ENCODE measurements at places on chromosomes 2 and 18.

DNA sequence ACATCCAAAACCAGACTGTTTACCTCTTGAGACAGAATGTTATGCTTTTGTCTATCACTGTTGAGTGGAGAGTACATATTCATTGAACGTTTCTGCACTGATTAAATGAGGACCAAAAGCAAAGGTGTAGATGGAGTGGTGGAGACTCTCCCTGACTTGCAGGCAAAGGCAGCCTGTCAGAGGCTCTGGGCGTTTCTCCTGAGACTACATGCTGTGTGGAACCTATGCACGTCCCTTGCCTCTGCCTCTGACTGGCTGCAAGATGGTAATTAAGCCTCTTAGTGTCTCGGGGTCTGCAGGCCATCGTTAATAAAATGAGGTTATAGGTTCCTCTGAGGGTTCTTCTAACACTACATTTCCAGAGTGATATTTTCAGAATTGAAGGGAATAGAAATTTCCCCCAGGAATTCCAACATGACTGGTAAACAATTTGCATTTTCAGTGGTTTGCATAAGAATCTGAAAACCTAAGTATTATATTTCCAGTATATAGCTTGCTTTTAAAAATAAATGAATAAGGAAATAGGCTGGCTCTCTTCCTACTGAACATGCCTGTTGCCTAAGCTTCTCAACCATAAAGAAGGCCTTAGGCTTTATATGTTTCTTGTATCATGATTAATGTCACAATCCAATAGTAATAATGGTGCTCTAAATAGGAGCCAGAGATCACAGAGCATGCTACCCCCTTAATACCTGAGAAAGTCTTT is 107.4 kb downstream of the FTCDNL1 start:
- no peak for DNase-seq

GRCh38 chr2:102437122-102437521 is 14.2 kb downstream of the IL18RAP start:
- DNase-seq = no peak

- DNase-seq = no peak
Observed at GRCh38 chr2:54259413-54260240, 3.6 kb upstream of the TSPYL6 start.

DNA sequence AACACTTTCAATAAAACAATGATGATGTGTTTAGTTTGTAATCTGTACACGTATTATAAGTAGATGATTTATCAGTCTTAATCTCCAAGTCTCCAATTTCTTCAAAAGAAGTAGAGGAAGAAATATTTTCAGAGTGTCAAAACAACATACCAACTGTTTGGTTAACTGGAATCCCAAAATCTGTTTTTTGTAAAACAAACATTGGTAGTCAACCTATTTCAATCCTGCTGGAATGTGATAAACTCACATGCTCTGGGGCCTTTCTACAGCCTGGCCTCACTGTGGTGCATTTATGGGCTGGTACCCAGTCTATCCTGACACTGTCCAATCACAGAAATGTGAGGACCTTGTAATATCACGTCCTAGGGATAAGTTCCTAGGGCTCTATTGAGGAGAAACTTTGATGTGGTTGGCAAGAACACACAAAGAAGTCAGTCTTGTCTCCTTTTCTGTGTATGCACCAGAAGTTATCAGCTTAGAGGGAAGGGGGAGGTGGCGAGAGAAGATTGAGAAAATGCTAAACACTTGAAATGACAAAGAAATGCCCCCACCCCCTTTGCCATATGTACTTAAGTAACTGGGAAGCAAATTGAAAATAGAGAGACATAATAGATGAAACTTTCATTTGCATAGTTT is 47.2 kb downstream of the PRKRA start:
- DNase-seq = no peak

DNA sequence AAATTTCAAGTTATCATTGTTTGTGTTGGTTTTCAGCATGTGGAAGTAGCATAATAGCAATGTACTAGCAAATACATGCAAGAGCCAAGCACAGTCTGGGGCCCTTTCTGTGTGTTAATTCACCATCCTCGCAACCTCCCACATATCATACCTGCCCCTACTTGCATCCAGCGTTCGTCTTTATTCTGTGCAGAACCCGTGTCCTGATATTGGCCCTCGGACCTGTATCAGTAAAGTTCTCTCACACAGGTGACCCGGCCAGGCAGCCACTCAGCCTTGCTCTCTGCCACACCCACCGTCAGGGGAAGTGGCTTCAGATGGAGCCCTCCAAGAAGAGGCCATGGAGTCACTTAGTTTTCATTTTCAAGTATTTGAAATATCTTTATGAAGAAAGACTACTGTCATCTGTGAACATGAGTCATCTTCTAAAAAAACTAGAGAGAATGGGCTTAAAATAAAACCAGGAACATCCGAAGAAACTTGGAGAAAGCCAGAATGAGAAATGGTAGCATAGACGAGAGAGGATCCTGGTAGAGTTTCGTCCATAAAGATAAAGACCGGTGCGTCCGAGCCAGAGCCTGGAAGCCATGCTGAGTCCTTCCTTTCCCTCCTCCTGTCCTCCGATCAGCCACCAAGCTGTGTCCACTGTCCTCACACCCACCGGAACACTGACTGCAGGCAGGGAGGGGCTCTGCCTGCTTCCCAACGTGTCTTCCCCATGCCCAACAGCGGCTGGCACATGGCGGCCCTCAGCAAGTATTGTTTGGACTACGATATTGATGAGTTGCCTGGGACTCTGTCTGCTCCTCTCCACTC is 57.3 kb upstream of the RPL31 start:
- DNase-seq = no peak

DNA sequence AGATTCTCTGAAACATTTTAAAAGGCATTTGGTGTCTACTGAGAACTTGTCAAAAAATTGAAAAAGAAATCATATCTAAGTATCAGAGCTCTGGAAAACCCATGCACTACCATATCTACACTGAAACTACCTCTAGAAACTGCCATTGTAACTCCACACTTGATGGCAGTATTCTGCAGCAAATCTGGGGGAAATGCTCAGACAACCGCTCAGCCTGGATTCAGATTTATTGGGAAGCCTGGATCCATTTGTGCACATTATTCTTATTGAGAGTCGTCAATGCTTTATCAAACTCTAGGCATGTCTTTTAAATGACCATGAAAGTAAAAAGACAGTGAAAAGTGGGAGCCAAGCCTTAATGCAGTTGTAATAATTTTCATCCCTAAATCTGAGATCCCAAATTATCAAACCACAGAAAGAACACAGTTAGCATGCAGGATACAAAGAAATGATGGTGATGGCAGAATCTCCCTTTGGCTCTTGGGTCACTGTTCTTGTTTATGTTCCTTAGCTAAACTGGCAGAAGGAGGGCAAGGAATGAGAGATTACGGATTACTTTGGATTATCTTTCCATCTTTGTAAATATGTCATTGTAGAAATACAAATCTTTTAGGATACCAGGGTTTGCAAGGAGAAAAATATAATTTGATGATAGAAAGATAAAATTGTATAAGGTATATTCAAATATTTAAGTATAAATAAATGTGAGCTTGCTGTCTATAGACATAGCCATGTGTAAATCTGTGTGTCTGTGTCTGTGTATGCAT is 512.1 kb upstream of the SYT4 start:
- DNase-seq = no peak

- DNase-seq = no peak
Observed at GRCh38 chr2:206105541-206105940, 19.6 kb upstream of the INO80D start.

DNA sequence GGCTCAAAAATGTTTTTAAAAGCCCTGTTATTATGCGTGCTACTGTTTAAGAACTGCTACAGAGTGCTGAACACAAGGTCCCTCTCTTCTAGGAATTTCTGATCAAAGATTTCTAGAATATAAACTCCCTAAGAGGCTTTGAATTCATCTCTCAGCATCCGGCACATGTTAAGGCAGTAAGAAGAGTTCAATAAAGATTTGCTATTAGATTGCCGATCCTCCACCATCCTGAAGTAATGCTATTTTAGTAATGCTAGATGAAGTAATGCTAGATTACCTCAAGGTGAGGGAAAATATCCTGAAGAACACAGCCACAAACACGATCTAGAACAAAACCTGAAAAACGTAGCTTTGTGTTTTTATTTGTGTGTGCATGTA is 949 bp upstream of the MYL12B start:
- no peak for DNase-seq

DNA sequence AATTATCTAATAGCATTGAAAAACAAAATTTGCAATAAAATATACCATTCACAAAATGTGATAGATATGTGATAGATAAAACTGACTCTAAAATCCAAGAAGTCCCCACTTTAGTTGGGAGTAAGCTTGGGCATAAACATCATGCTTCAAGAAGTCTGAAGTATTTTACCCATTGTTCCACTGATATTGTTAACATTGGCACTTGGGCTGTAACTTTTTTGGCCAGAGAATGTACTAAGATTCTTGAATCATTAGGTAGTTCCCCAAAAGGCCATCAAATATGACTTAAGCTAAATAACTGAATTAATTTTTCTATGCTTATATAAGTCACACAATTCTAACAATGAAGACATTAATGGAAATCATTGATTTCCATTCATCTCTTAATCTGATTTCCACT is 413.6 kb downstream of the CDH2 start:
- DNase-seq = no peak

DNA sequence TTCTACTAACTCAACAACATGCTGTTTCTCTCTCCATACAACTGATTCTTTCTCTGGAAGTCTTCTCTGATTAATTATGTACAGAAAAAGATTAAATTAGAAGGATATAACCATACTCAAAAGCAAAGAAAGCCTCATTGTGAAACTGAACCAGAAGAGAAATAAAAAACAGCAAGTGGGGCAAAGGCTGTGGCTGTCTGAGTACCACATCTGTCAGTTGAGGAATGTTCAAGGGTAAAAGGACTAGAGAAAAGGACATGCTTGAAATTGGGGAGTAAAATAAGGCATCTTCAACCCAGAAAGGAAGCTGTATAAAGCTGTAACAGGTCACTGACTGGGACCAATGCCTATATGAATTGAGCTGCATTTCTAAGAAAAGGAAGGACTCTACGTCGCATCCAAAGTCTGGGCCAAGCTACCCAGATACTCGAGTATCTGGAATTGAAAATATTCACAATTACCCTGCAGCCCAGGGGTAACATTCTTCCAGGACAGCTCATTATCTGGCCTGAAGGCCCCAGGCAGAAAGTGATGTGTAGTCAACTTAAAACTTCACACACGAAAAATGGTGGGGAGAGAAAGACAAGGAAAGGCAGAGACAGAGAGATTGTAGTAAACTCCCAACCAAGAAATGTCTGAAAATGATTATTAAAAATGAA is 356.0 kb upstream of the GALNT5 start:
- no peak for DNase-seq

- no peak for DNase-seq
Observed at GRCh38 chr2:96831679-96832078, 12.1 kb downstream of the ANKRD23 start.

GRCh38 chr2:30262716-30263309 is 31.5 kb downstream of the LBH start:
- DNase-seq = no peak

DNA sequence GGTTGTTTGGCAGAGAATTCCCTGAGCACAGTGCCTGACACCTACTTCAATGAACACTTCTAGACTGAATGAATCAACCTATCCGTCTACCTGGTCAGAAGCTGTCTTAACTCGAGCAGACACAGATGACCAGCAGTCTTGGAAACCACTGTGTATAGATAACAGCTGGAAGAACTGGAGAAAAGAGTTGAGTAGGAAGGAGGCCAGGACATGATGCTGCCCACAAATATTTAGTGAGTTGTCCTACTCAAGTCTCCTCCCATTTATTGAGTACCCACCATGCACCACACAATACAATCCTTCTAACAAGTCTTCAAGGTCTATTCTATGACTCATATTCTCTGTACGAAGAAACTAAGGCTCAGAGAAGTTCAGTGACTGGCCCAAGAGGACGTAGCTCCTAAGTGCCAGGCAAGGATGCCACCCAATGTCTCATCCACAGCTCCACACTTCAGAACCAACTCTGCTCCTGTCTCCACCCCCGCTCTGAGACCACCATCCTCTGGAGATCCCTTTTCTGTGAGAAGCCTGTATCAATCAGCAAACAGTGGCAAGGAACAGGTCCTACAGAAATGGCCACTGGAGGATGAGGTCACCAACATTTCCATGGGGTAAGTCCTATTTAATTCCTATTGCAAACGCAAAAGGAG is 62.2 kb downstream of the GALNT14 start:
- no peak for DNase-seq

DNA sequence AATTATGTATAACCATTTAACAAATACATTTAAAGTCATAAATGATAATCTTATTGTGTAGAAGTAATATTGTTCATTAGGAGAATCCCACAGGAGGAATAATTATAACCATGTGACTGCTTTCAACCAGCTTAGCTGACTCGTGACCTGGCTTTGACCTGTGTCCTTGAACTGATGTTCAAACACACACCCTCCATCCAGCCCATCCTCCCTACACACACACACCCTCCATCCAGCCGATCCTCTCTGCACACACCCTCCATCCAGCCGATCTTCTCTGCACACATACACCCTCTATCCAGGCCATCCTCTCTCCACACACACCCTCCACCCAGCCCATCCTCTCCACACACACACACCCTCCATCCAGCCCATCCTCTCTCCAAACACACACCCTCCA is 83.5 kb downstream of the EIPR1 start:
- no peak for DNase-seq

- DNase-seq = no peak
Observed at GRCh38 chr2:73289304-73289703, 4.0 kb downstream of the EGR4 start.

DNA sequence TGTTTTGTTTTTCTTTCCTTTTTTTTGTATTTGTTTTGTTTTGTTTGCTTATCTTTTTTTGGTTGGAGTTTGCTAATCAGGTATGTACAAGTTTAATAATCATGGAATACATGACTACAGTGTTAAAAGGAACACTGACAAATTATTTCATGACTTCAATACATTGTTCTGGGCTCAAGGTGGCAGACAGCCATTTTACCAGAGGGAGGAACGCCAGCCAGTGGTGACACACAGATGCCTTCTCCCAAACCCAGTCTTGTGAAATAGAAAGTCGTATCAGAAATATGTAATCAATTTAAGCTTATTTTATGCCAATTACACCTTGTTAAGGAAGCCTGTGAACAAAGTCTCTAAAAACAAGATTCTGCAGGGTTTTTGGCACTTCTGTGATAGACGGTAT is 264.0 kb upstream of the EPHA4 start:
- no peak for DNase-seq
